ENCODE measurements at places on chromosomes 6 and 20.

- DNase-seq = no peak
Measured at GRCh38 chr6:167053895-167054530, 54.8 kb downstream of the CEP43 start.

DNA sequence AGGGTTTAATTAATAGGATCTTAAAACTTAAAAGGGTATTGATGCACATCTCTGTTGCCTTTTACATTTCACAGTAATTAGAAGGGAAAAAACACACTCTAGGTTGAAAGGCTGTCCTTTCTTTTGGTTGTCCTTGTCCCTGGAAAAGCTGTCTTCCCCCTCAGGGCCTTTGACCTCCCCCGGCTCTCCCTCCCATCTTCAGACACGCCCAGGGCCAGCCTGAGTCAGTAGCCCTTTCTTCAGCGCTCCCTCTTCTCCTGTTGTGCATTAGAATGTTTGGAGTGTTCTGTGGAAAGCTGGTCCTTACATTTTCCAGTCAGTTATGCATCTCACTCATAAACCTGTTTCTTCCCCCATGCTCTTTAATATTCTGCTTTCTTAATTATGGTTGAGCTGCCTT, 157.0 kb downstream of the MTHFD1L start:
- DNase-seq = no peak

GRCh38 chr20:33276303-33277113, 6.5 kb upstream of the BPIFB1 start:
- no peak for DNase-seq

DNA sequence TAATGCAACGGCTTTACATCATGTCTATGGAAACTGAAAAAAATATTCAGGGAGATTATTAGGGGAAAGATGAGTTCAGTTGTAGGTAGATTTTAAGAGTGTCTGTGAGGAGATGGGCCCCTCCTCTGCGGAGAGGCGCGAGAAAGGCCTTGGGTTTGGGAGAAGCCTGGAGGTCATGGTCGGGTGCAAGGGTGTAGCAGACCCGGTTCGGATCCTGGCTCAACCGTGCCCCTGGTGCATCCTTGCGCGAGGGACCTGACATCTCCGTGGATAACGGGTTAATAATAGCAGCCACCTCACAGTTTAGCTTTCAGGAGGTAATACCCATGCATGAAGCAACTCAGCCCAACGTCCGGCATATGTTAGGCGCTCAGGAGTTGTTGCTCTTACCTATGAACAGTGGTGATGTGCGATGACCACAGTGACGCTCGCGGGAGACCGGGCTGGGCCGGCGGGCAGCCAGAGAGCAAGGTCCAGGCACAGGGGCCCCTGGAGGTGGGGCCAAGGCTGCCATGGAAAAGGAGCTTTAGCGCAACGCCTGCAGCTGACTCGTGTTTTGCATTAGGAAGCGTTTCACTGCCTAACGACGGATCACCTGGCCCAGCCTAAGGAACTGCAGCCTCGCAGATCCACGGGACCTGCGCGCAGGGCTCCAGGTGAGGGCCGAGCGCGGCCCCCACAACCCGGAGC, 146.4 kb upstream of the ARID1B start:
- DNase-seq = no peak

GRCh38 chr6:99064834-99065233, 117.1 kb upstream of the FBXL4 start:
- DNase-seq = no peak

DNA sequence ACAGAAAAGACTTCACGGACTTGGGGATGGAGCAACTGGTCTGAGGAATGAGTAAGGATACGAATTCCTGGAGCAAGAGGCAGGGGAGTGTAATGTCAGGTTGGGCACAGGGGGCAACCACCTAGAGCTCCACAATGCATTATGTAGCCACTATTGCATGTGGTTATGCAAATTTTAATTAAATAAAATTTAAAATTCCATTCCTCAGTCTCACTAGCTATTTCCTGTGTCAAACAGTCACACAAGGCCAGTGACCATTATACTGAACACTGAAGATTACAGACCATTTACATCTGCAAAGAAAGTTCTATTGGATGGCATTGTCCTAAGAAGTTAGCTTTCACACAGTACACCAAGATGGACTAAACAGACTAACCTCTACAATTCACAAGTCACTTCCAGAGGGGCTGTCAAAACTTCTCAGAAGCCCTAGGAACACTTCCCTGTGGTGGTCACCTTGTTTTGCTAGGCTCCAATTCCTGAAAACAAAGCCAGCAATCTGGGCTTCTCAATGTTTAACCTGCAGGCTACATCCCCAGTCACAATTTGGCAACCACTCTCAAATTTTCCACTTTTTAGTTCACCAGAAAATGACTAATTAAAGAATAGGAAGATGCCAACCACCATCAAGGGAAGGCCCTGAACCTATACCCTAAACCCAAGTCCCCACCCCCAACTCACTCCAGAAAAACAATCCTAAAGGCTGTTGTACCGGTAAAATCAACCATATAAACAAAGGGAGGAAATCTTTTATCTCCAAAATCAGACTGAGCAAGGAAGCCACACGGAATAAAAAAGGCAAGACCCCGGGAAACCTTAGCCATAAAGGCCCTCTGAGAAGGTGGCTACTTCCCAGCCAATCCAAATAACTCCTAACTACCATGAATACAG, 34.2 kb upstream of the C20orf203 start:
- DNase-seq = no peak

- DNase-seq = no peak
Measured at GRCh38 chr6:39051399-39052122, 3.0 kb downstream of the GLP1R start.

GRCh38 chr20:63854069-63854765, 7.1 kb upstream of the ABHD16B start:
- DNase-seq = no peak

GRCh38 chr6:79922018-79922417, 25.3 kb downstream of the ELOVL4 start:
- DNase-seq = no peak

DNA sequence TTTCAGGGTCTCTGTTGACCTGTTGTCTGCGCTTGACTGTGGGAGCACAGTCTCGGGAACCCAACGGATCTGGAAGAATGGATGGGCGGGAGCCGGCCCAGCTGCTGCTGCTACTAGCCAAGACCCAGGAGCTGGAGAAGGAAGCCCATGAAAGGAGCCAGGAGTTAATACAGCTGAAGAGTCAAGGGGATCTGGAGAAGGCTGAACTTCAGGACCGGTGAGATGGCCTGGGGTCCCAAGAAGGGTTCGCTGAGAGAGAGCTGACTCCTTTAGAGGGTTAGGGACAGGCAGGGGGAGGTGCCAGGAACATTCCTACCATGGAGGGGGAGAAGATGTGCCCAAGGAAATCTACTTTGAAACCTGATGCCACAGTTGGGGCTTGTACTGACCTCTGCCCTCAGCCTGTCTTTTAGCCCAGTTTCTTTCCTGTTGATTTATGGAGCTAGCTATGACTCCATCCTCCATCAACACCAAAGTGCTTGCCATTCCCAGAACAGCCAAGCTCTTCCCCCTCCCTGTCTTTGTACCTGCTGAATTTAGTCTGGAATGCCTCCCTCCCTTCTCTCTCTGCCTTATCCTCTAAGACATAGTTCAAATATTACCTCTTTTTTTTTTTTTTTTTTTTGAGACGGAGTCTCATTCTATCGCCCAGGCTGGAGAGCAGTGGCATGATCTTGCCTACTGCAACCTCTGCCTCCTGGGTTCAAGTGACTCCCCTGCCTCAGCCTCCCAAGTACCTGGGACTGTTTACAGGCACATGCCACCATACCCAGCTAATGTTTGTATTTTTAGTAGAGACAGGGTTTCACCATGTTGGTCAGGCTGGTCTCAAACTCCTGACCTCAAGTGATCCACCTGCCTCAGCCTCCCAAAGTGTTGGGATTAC, 12.2 kb downstream of the CEP250 start:
- no peak for DNase-seq

- DNase-seq = no peak
Measured at GRCh38 chr6:111562246-111562645, 43.4 kb downstream of the TRAF3IP2 start.

- no peak for DNase-seq
Measured at GRCh38 chr6:154218301-154218700, 138.3 kb downstream of the IPCEF1 start.

GRCh38 chr20:11159728-11160127, 485.9 kb upstream of the JAG1 start:
- no peak for DNase-seq

- no peak for DNase-seq
Measured at GRCh38 chr6:158457616-158458278, 102.1 kb upstream of the TMEM181 start.

DNA sequence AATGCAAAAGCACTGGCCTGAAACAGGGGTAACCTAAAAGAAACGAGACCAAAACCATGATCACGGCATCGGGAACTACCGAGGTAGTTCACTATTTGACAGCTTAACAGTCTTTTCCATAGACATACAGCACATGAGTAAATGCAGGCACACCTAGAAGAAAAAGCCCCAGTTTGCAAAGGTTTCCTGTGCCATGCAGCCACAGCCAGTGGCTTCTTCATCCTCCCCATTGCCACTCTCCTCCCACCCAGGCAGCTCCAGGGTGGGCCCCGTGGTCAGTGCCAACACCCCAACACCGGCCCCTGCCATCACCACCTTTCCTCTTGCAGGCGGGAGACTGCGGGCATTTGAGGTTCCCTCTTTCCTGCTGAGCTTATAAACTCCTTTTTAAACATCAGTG, 115.4 kb downstream of the SLC23A2 start:
- no peak for DNase-seq

DNA sequence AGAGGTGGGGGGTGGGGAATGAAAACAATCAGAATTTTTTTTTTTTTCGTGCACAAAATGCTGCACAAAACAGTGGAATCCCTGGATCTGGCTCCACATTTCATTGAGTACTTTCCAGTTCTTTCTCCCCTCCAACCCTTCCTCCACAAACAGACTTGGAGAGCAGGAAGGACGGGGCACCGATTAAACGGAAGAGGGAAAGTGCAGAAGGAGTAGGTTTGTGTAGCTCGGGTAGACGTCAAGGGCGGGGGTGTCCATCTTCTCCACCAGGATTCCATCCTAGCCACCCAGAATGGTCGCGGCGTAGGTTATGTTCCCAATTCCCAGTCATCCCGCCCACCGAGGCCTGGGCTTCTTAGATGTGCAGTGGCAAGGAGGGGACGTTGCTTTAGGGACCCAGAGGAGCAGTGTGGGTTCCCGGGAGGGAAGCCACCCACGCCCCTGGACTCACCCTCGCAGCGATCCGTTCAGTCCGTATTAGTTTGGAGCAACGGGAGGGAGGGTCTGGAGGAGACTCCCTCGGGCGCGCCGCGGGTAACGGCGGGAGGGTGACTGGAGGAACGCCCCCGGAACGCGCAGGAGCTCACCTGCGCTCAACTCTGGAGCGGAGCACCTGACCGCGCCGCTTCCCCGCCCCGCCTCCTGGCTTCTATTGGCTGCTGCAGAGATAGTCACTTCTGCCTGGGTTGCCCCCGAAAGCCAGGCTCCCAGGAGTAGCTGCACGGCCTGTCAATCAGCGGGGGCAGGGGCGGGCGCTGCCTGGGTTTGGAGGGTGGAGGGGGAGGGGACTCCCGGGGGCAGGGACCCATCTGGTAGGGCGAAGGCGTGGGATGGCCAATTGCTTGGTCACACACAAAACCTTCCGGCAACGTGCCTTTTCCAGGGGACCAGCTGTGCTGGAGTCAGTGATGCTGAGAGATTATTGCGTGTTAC, at the start of gene ENPP5:
Gene ENPP5, minus strand, starts transcription at position 624 of the 933 bp plus-strand sequence. CDS start 2,718 bp downstream, outside the sequence.
- peak; percentile 69 for DNase-seq

DNA sequence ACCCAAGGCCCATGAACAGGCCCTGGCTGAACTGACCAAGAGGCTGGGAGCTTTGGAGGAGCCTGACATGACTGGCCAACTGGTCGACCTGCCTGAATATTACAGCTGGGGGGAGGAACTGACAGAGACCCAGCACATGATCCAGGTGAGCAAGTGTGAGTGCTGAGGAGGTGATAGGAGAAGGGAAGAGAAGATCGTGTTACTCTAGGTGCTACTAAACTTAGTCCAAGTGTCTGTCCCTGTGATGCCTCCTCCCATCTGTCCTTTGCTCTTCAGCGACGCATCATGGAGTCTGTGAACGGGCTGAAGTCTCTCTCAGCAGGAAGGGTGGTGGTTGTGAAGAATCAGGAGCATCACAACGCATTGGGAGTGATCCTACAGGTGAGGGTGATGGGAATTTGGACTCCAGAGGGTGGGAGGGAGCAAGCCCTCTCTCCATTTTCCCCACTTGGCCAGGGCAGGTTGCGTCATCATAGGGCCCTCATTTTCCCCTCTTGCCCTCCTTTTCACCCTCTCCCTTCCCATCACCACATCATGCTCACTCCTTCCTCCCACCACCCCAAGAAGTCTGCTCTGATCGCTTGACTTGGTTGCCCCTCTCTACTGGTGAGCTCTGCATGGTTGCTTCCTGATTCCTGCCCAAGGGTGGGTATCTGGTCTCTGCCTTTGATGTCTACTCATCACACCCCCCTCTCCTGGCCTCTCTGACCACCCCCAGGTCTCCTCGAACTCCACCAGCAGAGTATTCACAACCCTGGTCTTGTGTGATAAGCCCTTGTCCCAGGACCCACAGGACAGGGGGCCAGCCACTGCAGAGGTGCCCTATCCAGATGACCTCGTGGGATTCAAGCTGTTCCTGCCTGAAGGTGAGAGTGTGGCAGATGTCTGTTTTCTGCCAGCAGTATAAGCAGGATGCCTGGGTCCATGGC, 4.7 kb downstream of the DXO start:
- DNase-seq = no peak

- DNase-seq = no peak
Measured at GRCh38 chr20:53950578-53950977, 119.8 kb downstream of the BCAS1 start.

GRCh38 chr20:49276961-49277785, 684 bp downstream of the ZNFX1 start:
- no peak for DNase-seq

DNA sequence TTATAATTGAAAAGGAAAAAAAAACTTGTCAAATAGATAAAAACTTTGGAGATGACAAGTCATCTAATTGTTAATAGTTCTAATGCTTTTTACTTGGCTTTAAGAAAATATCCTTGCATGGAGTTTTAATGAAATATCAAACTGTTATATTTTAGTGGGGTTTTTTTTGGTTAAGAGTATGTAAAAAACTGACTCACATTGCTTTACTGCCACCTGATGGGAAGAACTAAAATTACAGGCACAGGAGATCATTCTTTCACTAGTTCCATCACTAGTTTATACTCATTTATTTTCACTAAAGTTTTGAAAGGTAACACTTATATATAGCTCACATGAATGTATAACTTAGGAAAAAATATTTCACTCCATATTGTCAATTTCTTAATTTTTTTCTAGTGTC, 309.1 kb downstream of the LMBRD1 start:
- DNase-seq = no peak

GRCh38 chr6:33912195-33912594, 108.4 kb upstream of the MLN start:
- DNase-seq = no peak

DNA sequence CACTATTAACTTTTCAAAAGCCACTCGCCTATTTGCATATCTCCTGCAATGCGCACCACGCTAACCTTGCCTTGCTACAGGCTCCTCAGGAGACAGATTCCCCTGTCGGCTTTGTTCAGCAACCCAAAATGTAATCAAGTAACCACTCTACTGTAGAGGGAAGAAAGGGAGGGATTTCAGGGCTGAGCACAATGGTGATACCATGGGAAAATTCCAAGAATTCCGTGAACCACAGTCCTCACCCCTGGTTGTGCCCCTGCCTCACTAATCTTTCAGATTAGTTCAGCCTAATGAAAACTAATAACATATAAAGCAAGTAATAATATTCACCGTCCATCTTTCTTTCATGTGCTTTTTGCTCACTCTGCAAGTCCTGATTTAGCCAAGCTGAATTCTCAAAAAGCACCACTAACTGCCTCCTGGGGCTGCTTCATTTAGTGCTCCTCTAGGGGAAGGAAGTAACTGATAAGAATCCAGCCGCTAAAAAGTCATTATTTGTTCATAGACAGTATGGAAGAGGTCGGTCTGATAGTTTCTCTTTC, 6.6 kb downstream of the CITED2 start:
- no peak for DNase-seq

GRCh38 chr6:75791881-75792280, 42.8 kb downstream of the MYO6 start:
- DNase-seq = no peak
